ENCODE measurements at places on chromosomes 1 and 21. TPM values are rescaled to one million over a fixed set of nuclear protein-coding genes. Genes with fewer than 3 reads are reported as not detected.
A peak's percentile ranks its signal among the peaks of the same experiment; 100 is the strongest.

SASS6 gene
- total RNA-seq, result 4.0 TPM

TEX38 gene
- not detected for total RNA-seq

S100A11 gene
- 900 TPM for total RNA-seq

AQP10 gene
- not detected for total RNA-seq

SPRR1A gene
- total RNA-seq, result 250 TPM

CFHR2 gene
- total RNA-seq, result not detected

NEXN gene
- 34.1 TPM for total RNA-seq

CD244 gene
- total RNA-seq, result 0.19 TPM

SEMA6C gene
- total RNA-seq, result 1.1 TPM

LAPTM5 gene
- 6.3 TPM for total RNA-seq

- DNase-seq, result peak; percentile 33
These were observed 2.0 kb downstream of the EFHD2 start for GRCh38 chr1:15411593-15412137.

- DNase-seq, result no peak
These were observed 31.4 kb downstream of the CTH start for GRCh38 chr1:70442490-70442889.

GRCh38 chr1:202658251-202658759 lies 51.9 kb downstream of the SYT2 start:
- no peak for DNase-seq

GRCh38 chr1:103783944-103784377 lies 34.3 kb downstream of the AMY1C start:
- DNase-seq, result no peak

GRCh38 chr1:173411835-173412742 lies 65.0 kb upstream of the PRDX6 start:
- DNase-seq, result no peak

DNA sequence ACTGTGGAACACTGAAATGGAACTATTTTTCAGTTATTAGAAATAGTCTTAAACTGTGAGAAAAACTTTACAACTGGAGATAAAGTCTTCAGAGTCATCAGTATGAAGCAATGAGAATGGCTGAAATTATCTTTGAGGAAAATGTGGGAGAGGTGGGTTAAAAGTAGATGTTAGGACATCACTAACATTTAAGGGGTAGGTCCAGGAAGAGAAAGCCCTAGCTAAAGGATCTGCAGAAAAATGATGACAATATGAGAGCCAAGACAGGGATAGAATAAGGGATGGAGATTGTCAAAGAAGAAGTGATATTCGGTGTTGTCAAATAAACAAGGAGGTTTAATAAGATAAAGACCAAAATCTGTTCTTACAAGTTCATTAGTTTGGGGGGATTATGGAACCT lies 123.3 kb upstream of the GPR52 start:
- DNase-seq, result no peak

GRCh38 chr1:200230671-200231070 lies 179.2 kb downstream of the ZNF281 start:
- DNase-seq, result no peak

DNA sequence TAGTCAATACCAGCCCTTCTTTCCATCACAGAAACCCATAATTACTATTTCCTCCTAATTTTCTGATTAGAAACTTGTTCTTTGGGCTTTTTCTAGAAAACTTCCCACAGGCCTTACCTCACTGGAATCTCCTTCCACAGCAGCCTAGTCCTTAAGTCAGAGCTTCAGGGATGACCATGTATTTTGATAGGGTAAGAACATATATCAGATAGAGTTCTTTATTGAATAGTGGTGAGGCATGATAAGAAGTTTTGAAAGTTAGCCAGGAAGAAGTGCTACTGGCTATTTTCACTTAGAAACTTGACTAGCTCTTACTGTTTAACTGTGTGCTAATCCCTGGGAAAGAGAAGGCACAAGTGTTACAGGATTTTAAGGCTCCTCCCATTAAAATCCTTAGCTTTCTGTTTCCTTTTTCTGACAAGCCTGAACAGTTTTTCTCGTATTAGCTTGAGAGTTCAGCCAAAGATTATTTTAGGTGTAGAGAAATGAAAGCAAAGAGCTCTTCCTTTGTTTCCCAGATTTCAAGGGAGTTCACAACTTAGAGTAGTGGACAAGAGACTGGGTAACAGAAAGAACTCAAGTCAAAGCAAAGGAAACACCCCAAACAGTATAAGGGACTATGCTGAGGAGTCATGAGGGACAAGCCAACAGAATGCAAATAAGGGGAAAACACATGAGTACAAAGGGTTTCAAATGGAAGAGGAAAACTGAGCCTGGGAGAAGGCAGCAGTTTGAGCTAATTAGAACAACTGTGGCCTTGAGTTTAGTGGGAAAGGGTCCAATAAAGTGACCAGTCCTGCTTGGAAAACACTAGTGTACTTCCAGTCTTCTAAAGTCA lies 37.2 kb upstream of the AIM2 start:
- no peak for DNase-seq

DNA sequence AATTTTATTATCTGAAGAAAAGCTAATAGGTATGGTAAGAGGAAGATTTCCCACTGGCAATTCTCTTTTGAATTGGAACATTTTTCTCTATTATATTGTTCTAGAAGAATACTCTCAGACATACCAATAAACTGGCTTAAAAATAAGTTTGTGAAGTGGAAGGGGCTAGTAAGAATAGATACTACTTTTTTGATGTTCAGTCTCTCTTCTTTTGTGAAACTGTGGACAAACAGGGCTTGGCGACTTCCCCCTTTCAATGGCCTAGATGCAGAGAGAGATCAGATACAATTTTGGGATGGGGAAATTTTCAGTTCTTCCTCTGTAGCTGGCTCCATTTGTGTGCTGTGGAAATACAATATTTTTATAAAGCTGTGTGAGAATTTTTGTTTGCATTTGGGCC lies 2.5 kb downstream of the PBX1 start:
- DNase-seq, result no peak

DNA sequence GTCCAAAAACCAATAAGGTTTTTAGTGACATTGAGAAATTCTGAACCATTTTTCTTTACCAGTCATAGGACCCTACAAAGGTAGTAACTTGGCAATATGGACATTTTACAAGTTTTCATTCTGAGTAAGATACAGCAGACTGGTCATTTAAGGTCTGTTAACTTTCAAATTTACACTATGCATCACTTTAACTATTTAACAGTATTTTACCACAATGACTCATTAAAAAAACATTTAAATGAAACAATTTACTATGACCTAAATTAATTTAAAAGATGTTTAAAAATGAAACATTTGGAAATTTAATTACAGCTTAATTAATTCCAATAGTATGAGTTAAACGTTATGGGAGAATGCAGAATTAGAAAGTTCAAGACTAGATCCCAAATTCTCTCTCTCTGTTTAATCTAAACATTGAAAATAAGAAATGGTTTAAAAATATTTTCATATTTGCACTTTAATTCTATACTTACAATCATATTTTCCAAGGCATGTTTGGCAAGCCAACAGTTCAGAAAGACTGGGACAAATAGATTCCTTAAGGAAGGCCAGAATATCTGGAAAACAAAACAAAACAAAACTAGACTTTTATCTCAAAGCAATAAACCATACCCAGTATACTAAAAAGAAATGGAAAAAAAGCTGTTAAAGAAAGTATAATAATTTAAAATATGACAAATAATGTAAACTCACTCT lies 140.9 kb downstream of the KCNT2 start:
- DNase-seq, result no peak

- no peak for DNase-seq
These were observed 1681.0 kb downstream of the NCAM2 start for GRCh38 chr21:22679207-22679606.

- DNase-seq, result no peak
These were observed 41.1 kb downstream of the SLC45A1 start for GRCh38 chr1:8358897-8359616.

DNA sequence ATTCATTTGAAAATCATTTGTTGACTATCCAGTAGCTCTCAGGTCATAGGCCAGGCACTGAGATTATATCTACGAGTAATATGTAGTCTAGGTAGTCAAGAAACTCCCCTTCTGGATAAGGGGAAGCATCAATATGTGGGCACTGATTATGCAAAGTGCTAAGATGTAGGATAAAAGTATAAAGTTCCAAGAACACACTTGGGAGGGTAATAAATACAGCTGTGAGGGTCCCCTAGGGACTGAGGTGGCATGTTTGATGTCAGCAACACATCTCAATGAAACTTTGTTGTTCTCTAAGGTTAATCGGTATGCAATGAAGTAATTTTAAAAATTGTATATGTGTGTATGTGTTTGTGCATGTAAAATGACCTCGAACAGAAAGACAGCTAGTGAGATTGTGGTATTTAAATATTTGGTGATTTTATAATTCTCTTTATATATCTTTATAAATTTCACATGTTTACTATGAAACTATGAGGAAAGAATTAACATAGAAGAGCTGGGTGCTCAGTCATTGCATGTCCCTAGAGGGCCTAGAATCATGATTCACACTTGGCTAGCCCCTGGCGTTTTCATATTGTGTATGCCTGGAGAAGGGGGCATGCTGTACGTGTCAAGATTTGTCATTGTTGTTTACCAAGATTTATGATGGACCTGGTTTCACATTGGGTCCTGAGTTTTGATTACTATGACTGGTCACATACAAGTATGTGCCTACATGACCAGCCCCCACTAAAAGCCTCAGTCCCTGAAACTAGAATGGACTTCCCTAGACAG lies 140.1 kb upstream of the DUSP10 start:
- no peak for DNase-seq

- DNase-seq, result no peak
These were observed 7.0 kb downstream of the CAPZB start for GRCh38 chr1:19478322-19478721.

GRCh38 chr1:225348400-225348799 lies 79.4 kb downstream of the LBR start:
- DNase-seq, result no peak

DNA sequence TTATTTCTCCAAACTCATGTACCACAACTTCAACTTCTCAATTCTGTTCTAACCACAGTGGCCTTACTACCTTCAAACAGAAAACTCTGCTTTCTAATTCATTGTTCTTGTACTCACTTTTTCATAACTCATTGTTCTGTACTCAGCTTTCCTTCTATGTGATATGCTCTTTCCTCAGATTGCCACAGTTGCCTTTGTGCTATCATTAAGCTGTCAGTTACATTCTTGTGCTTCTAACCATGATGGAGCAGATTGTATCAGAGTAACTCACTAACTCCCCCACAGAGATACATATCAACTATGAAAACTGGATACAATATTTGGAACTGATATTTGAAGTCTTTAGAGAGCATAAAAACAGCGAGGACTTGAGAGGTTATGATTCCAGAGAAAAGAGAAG lies 1213.7 kb downstream of the KCNT2 start:
- no peak for DNase-seq

DNA sequence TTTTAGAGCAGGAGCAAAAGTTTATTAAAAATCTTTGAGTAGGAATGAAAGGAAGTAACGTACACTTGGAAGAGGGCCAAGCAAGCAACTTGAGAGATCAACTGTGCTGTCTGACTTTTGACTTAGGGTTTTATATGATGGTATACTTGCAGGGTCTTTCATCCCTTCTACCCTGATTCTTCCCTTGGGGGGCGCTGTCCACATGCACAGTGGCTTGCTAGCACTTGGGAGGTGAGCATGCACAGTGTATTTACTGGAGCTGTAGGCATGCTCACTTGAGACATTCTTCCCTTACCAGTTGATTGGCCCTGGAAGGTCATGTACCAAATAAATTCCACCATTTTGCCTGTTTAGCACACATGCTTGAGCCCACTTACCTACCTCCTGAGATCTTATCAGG lies 1001.3 kb upstream of the ADGRL2 start:
- no peak for DNase-seq

GRCh38 chr1:23959461-23960290 lies at the start of gene PNRC2:
PNRC2 (plus strand) TSS chr1:23959828; CDS start chr1:23961458, 1,630 bp downstream.
- DNase-seq, result peak; percentile 75

- no peak for DNase-seq
These were observed 97.1 kb downstream of the DUSP10 start for GRCh38 chr1:221644663-221645258.

DNA sequence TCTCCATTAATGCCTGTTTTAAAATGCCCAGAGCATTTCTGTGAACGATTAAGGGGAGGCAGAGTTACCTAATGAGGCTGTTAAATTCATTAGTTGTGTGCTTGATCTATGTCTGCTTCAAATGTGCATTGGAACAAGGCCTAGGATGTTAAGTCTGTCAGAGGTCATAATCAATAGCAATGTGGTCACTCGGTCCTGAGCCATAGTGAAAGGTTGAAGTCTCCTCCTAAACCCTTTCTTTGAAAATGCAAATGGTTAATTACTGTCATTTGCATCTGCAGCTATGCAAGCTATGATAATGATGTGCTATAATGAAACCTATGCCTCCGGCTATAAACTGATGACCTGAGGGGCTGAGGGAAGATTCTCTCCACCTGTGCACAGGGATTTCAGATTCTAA lies 114.2 kb upstream of the NR5A2 start:
- DNase-seq, result no peak

GRCh38 chr21:45056296-45056904 lies 18.0 kb upstream of the ADARB1 start:
- DNase-seq, result no peak

DNA sequence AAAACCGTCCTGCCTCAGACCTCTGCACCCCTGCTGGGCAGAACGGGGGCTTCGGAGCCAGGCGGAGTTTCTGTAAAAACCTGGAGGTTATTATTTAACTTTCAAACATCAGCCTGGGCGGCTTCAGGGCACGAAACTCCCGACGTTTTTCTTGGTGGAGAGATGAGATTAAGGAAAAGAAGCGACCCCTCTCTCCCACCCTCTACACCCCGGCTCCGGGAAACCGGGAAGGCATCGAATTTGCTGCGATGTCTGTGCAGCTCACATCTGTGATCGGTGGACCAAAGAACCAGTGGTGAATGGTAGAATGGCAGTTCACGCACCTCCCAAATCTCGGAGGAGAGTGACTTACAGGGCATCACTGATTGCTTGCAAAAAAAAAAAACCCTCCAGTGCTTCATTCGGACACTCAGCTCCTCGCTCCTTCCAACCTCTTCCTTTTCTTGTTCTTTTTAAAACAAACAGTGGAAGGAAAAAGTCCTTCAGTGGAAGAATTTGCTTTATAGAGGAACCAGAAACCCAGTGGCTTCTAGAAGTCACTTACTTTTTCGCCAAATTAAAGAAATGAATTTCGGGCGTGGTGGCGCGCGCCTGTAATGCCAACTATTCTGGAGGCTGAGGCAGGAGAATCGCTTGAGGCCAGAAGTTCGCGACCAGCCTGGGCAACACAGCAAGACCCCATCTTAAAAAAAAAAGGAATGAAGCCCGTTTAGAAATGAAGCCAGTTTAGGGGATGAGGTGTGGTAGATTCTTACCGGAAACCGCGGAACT lies 884 bp downstream of the PHACTR4 start:
- DNase-seq, result no peak

DNA sequence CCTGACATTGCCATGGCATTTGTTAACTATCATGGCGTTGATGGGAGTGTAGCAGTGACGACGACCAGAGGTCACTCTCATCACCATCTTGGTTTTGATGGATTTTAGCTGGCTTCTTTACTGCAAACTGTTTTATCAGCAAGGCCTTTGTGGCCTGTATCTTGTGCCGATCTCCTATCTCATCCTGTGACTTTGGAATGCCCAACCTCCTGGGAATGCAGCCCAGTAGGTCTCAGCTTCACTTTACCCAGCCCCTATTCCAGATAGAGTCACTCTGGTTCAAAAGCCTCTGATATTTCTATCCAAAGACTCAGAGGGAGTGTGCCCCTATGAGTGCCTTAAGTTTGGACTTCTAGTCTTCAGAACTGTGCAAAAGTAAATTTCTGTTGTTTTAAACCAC lies 130.1 kb downstream of the ADAMTS1 start:
- DNase-seq, result no peak

Data from esophagus squamous epithelium (tissue), 5 donors.